ENCODE measurements at places on chromosomes 5 and 9.

GRCh38 chr9:18996211-18996610 lies 36.8 kb downstream of the SAXO1 start:
- DNase-seq: no peak

DNA sequence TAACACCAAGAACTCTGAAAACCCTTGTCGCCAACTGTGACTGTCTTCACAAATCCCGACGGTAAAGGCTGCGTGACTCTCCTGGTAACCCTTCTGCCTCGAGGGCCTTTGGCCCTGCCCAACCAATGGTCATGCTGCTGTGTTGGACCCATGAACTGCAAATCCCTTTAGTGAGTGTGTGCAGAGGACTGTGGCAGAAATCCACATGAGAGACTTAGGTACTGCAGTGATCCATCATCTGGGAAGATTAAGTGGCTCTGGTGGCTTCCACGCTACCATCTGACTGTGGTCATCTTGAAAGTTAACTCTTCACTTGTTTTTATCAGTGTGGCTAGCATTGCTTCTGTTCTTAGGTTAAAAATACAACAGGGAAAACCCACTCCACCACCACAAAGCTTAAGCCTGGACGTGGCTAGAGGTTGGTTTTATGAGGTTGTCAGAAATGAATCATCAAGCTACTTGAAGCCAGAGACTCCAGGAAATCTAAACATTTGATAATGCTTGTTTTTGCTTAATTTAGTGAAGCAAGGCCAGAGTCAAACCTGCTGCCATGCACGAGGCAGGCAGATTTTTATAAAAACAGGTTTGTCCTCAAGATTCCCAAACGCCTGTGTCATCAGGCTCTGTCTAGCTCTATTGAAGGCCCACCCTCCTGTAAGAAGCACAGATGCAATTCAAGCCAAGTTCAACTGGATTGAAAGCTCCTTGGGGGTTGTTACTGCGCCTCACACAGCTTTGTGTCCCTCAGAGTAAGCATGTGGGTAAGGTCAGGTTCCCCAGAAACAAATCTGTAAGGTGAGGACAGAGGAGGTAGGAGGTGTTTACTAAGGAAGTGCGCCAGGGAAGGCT lies 52.7 kb upstream of the ERCC6L2 start:
- no peak for DNase-seq

DNA sequence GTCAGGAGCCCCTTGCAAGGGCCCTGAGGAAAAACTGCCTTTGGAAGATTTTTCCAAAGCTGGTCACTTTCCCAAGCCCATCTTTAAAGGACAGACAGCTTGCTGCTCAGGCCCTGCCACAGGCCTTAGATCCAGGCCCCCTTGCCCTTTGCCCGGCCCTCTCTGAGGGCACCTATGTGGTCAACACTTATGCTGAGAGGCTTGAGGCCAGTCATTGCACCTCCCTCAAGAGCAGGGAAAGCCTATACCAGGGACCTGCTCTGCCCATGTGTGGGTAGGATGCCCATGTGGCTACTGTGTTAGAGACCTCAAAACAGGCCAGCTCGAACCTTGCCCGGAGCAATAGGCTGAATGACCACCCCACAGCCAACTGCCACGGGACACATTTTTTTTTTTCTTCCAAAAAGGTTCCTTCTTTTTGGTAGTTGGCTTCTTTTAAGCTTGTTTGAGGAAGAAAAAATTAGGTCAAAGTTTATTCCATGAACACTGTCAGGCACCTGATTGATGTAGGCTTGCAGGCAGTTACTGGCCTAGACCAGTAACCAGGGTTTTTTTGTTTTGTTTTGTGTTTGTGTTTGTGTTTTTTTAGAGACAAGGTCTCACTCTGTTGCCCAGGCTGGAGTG lies 3.8 kb downstream of the TCF7 start:
- no peak for DNase-seq

- DNase-seq: no peak
Measured at GRCh38 chr9:8484597-8485191, 685.1 kb upstream of the DMAC1 start.

DNA sequence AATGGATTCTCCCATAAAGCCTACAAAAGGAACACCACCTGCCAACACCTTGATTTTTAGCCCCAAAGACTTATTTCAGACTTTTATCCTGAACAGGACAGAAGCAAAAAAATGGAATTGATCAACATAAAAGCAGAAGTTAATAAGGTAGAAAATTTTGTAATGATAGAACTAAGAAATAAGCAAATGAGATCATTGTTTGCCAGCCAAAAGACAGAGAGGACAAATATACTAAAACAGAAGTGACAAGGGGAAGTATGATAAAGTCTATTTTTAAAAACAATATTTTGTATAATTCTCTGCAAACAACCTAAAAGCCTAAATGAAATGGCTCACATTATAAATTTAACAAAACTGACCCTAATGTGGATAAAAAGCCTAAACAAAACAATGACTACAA lies 110.5 kb upstream of the PRSS3 start:
- DNase-seq: no peak

All from left hindlimb (tissue), 1 donor.